Testis (tissue), 5 donors: ENCODE measurements at places on chromosomes 5 and 9.
A peak's percentile ranks its signal among the peaks of the same experiment; 100 is the strongest.

DNA sequence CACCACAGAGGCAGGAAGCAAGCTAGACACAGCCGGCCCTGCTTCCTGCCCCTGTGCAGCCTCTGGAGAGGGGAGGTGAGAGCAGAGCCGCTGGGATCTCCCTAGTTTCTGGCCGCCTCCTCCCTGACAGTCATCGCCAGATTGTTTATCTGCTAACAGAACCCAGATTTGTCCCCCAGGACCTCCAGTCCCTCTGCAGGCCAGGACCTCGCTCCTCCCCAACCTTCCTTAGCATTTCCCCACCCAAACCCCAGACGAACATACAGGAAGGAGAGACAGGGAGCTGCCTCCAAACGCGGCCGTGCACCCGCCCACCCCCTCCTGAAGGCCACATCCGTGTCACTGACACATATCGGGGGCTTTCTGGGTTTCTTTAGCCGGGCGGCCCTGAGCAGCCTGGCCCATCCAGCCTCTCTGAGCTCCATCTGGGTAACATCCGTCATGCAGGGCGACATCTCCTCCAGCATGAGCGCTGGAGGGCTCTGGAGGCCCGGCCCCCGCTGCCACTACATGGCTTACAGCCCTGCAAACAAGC is 47.5 kb downstream of the DBH start:
- DNase-seq, result peak; percentile 46

- no peak for DNase-seq
These were observed 59.1 kb downstream of the ABLIM3 start for GRCh38 chr5:149200355-149200754.

- DNase-seq, result no peak
These were observed 130.6 kb downstream of the TENT4A start for GRCh38 chr5:6843821-6844220.

DNA sequence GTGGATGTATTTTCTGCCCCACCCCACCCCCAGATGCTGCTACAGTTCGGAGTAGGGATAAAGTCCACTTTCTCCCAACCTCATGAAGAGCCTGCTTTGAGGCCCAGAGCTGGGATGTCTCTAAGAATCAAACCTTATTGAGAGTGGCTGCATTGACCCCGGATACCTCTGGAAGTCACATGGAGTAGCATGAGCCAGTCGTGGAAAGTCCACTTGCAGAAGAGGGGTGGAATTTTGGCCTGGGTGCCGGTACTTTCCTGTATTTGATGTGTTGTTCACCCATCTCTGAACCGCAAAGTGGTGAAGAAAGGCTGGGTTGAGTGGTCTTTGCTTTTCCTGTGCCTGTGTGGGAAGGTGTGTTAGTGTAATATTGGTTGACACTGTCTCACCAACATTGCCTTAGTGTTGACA is 3.7 kb downstream of the OTULIN start:
- DNase-seq, result no peak

- no peak for DNase-seq
These were observed 18.7 kb downstream of the ROPN1L start for GRCh38 chr5:10460252-10460906.

GRCh38 chr5:143154510-143155370 is 248.7 kb downstream of the NR3C1 start:
- DNase-seq, result no peak

DNA sequence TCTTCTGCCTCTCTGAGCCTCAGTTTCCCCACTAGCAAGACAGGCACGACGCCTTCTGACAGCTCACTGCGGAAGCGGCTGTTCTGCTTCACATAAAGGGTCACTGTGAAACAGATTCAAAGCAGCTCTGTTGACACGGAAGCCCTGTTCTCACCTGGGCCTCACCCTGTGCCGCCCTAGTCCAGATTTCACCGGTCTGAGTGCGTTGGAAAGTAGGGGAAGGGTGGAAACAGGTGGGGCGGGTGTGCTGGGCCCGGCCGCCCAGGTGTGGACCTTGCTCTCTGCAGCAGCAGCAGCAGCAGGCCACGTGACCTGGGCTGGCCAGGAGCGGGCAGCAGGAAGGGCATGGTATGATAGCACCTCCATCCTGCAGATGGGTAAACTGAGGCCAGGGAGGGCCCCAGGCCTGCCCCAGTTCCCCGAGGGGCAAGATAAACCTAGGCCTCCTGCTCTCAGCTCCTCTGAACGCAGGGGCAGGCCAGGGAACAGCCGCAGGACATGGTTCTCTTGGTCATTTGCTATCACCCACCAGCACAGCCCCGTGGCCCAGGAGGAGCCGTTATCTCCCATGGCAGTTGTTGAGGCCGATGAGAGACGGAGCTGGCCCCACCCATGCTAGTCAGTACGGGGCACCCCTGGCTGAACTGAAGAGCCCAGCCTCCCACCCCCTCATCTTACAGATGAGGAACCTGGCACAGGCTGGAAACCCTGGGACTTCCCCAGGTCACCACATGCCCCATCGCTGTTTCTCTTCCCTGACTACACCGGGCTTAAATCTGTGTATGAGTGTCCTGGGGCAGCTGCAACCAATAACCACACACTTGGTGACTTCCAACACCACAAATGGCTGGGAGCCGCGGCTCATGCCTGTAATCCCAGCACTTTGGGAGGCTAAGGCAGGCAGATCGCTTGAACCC is 12.1 kb downstream of the PTGES2 start:
- no peak for DNase-seq

DNA sequence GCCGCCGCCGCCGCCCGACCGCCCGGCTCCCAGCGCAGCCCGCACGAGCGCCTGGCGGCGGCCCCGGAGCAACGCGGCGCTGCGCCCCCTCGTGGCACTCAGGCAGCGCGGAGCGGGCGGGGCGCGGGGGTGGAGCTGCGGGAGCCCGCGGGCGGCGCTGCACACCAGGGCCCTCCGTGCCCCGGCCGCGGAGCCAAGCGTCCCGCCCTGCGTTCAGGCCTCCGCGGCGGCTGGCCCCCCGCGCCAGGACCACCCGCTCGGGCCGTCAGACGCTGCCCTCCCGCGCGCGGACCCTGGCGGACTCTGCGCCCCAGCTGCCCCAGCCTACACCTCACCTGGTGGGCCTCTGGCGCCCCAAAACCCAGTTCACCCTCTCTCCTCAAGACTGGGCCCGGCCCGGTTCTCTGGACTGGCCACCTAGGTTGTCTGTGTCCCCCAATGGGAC is at the start of gene RASGEF1C:
Gene RASGEF1C (minus strand): TSS at position 75 of the 445 bp plus-strand sequence. CDS start 71,159 bp downstream, outside the sequence.
- DNase-seq, result peak; percentile 60

GRCh38 chr5:150038547-150038946 is 38.0 kb downstream of the HMGXB3 start:
- DNase-seq, result no peak

GRCh38 chr9:6911901-6912638 is 154.3 kb downstream of the KDM4C start:
- DNase-seq, result no peak

- no peak for DNase-seq
These were observed 277.2 kb upstream of the ZNF608 start for GRCh38 chr5:125023673-125024072.
